Fibroblast of the aortic adventitia (primary cell): ENCODE measurements at places on chromosomes 16 and 17. TPM values are rescaled to one million over a fixed set of nuclear protein-coding genes. Genes with fewer than 3 reads are reported as not detected.

GRCh38 chr17:65833214-65833613, 271.8 kb upstream of the AXIN2 start:
- DNase-seq, result no peak

DNA sequence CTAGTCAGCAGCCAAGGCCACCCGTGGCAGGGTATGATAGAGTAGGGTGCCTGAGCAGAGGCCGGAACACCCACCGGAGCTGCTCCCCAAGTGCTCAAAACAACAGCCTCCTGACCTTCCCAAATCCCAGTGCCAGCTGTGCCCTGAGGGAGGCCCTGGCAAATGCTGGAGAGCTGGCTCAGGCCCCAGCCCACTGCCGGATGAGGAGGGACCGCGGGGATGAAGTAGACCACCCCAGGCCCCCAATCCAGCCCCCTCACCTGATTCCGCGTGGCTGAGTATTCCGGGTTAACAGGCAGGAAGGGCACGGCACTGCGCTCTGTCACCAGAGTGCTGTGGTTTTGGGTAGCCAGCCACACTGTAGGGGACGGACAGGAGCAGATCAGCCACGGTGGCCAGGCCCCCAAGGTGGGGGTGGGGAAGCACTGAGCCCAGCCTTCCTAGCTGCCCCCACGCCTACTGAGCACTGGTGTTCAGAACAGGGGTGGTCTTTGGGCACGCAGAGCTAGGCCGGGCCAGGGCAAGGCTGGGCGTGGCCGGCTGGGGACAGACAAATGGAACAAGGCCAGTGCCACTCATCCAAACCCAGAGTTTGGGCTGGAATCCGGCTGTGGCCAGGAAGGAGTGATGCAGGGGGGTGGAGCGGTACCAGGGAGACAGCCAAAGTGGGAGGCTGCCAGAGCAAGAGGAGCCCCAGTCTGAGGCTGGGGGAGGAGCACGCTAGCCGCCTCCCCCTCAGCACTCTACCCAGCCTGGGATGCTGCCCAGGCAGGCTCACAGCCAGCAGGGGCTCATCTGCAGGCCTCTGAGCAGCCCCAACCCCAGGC, 9.1 kb downstream of the TP53I13 start:
- DNase-seq, result peak; percentile 65

GRCh38 chr16:1469693-1470201, 5.1 kb downstream of the CLCN7 start:
- no peak for DNase-seq

DNA sequence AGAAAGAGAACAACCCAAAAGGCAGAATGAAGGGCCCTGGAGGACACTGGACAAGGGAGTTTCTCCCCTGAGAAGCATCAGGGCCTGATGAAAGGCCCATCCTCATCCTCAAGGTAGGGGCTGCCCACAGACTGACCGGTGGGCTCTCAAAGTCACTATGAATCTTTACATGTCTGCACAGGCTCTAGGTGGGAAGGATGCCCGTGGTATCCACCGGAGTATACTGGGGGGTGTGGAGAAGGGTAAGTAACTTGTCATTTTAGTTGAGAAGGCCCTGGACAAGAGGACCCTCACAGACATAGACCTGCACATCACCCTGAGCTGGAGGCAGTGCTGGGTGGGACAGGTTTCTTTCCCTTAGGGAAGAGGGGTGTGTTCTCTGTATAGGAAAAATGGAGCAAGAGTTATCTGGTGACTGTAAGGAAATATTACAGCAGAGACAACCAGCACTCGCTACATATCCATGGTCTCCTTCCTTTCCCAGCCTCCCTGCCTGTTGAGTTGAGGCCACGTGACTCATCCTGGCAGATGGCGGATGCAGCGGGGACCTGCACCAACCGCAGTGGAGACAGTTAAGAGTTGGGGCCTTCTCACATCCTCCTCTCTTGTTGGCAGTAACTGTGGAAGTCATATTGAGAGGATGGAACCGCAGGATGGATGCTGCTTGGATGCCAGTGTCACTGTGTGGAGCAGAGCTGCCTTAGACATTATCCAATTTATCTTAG, 45.6 kb upstream of the KCNJ12 start:
- no peak for DNase-seq

ARHGAP23 gene
- total RNA-seq, result 36.6 and 38.3 TPM in 2 replicates

PRSS27 gene
- 0.65 and 1.3 TPM in 2 replicates for total RNA-seq

- no peak for DNase-seq
Measured at GRCh38 chr16:48000622-48001021, 155.2 kb downstream of the ABCC12 start.
